ENCODE measurements at places on chromosomes 7 and 10. TPM values are rescaled to one million over a fixed set of nuclear protein-coding genes. Genes with fewer than 3 reads are reported as not detected.
A peak's percentile ranks its signal among the peaks of the same experiment; 100 is the strongest.

GRCh38 chr10:90318659-90319058, 539.2 kb downstream of the HTR7 start:
- H3K4me1 ChIP-seq, result no peaks in the 10 kb centered on the region
- no peaks in the 10 kb centered on the region for H3K36me3 ChIP-seq
- DNase-seq, result no peak

DNA sequence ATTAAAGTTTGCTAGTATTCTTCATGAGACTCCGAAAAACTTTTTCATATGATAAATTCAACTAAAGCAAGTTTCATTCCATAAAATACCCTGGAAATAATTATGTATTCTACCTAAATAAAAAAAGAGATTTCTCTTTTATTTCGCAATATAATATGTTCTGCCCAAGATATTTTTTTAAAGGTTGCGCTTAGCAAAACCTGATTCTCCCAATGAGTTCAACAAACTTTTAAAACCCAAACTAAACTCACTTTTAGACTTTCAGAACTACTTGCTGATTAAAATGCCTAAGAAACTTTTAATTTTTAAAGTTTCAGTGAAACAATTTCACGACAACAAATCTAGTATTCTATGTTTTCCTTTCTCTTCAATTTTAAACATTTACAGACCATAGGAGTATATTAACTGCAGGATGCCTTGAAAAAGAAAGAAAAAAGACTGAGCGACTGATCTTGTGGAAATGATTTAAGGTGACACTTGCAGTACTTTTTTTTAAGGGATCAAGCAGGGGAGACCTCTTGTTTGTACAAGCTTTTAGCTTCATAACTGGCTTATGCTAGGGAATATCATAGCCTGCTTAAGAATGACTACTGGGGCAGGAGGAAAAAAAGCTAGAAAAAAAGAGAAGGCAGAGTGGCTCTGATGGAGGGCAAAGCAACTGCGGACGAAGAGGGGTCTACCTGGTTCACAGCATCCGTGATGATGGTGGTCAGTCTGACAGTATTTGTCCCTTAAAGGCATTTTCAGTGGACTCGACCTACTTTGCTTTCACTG, 1.5 kb downstream of the ZNF800 start:
- peaks cover 7% of the 10 kb centered on the region for H3K4me1 ChIP-seq
- DNase-seq, result no peak
- peak overlapping the region; percentile 68 for H3K4me3 ChIP-seq
- H3K27me3 ChIP-seq, result no peaks in the 10 kb centered on the region
- H3K36me3 ChIP-seq, result no peaks in the 10 kb centered on the region

Gene CALCR
- total RNA-seq, result not detected

GRCh38 chr10:80647173-80647833, 109.6 kb downstream of the SH2D4B start:
- H3K27ac ChIP-seq, result peak overlapping the region; percentile 29
- H3K27me3 ChIP-seq, result no peaks in the 10 kb centered on the region
- no peak overlapping the region for H3K4me3 ChIP-seq
- no peaks in the 10 kb centered on the region for H3K4me1 ChIP-seq

DNA sequence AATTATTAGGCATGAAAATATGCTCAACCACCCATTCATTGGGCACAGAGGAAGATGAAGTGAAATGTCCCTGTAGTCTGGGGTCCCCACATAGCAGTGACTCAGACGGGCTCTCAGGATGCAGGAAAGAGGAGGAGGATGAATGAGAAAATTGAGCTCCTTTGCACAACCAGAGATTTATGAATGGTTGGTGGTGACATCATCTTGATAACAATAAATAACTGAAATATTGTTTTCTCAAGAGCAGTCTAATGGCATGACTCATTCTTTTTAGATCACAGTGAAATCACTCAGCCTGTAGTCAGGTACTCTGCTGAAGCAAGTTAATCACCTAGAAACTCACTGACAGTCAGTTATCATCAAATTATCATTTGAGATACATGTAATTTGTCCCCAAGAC, 254.1 kb downstream of the RELN start:
- H3K36me3 ChIP-seq, result no peaks in the 10 kb centered on the region
- H3K27me3 ChIP-seq, result no peaks in the 10 kb centered on the region
- no peak overlapping the region for H3K4me3 ChIP-seq
- no peaks in the 10 kb centered on the region for H3K4me1 ChIP-seq
- no peak for DNase-seq

DNA sequence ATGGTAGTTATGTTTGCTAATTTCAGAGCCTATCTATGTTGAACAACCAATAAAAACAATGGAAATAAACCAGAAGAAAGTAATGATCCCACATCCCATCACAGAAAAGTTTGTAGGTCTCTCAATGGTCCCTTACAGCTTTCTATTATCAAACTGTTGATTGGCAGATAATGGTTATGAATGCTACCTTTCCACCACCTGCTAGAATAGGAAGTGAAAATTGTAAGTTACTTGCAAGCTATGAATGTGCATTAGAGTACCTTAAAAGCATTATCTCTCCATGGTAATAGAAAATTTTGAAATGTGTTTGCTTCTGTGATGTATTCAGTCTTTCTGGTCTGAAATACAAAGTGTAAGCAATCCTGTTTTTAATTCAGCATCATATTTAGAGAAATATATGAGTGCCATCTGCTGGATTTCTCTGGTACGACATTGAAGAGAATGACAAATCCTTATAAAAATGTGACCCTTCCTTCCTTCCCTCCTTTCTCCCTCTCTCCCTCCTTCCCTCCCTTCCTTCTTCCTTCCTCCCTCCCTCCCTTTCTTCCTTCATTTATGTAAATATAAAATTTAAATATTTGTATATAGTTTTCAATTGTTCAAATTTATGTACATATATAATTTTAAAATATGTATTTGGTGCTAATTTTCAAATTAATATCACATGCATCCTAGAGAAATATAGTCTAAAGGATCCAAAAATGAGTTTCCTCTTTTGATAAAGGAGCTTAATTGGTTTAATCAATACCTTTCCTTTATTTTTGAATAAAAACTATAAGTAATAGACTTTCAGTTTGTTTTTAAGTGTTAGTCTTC, 41.4 kb upstream of the PNLIPRP3 start:
- no peak for DNase-seq
- no peaks in the 10 kb centered on the region for H3K36me3 ChIP-seq
- H3K4me3 ChIP-seq, result no peak overlapping the region
- H3K27me3 ChIP-seq, result no peaks in the 10 kb centered on the region
- no peak overlapping the region for H3K27ac ChIP-seq

DNA sequence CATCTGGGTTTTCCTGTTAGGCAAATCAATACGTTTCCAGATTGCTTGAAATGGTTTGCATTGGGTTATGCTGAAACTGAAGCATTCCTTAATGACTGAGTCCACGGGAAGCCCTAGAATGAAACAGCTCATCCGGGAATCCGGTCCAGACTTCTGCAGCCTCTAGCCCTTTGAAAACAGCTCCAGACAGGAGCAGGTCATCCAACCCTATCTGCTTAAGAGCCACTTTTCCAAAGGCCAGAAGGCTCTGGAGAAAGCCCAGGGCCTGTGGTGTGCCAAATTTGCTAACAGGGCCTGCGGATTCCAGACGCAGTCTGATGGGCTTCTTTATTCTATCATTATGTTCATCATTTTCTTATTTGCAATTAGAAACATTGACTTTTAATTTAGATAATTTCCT, 265.4 kb downstream of the SKIDA1 start:
- H3K4me3 ChIP-seq, result no peak overlapping the region
- H3K27me3 ChIP-seq, result no peaks in the 10 kb centered on the region
- H3K27ac ChIP-seq, result no peak overlapping the region
- DNase-seq, result no peak
- H3K36me3 ChIP-seq, result no peaks in the 10 kb centered on the region
- no peaks in the 10 kb centered on the region for H3K4me1 ChIP-seq

- no peaks in the 10 kb centered on the region for H3K27me3 ChIP-seq
- H3K36me3 ChIP-seq, result no peaks in the 10 kb centered on the region
- H3K27ac ChIP-seq, result no peak overlapping the region
- no peak for DNase-seq
- no peaks in the 10 kb centered on the region for H3K4me1 ChIP-seq
These were observed 19.6 kb upstream of the GSTK1 start for GRCh38 chr7:143243614-143244013.

DNA sequence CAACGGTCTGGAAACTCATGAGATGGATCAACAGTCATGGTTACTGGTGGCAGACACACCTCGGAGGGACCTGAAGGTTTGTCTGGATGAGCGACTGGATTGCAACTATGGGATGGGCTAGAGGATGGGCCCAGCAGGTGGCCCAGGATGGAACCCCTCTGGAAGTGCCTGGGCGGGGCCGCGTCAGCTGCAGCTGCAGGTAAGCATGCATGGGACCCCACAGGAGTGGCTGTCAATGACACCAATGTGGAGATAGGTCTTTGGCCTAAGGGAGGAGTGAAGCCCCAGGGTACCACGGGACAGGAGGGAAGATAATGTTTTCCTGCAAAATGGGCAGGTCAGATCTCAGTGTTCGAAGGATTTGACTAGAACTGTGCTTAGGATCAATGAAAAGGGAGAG, 103.4 kb downstream of the LANCL2 start:
- H3K4me3 ChIP-seq, result no peak overlapping the region
- no peaks in the 10 kb centered on the region for H3K27me3 ChIP-seq
- no peak overlapping the region for H3K27ac ChIP-seq
- no peaks in the 10 kb centered on the region for H3K36me3 ChIP-seq
- no peak for DNase-seq
- no peaks in the 10 kb centered on the region for H3K4me1 ChIP-seq

GRCh38 chr10:59898125-59898835, 8.1 kb downstream of the CCDC6 start:
- H3K36me3 ChIP-seq, result no peaks in the 10 kb centered on the region
- H3K27me3 ChIP-seq, result no peaks in the 10 kb centered on the region
- no peak for DNase-seq
- H3K4me1 ChIP-seq, result peaks cover 17% of the 10 kb centered on the region

Gene WIPF3
- 0.35 TPM for total RNA-seq

GRCh38 chr7:17030559-17030958, 148.8 kb upstream of the AGR3 start:
- no peak for DNase-seq
- no peaks in the 10 kb centered on the region for H3K36me3 ChIP-seq
- H3K4me1 ChIP-seq, result no peaks in the 10 kb centered on the region
- H3K27ac ChIP-seq, result no peak overlapping the region

Gene SFRP5
- total RNA-seq, result not detected

- H3K4me3 ChIP-seq, result no peak overlapping the region
- H3K36me3 ChIP-seq, result no peaks in the 10 kb centered on the region
- no peaks in the 10 kb centered on the region for H3K4me1 ChIP-seq
- no peak for DNase-seq
These were observed 129.1 kb downstream of the SEPTIN14 start for GRCh38 chr7:55733241-55734140.

DNA sequence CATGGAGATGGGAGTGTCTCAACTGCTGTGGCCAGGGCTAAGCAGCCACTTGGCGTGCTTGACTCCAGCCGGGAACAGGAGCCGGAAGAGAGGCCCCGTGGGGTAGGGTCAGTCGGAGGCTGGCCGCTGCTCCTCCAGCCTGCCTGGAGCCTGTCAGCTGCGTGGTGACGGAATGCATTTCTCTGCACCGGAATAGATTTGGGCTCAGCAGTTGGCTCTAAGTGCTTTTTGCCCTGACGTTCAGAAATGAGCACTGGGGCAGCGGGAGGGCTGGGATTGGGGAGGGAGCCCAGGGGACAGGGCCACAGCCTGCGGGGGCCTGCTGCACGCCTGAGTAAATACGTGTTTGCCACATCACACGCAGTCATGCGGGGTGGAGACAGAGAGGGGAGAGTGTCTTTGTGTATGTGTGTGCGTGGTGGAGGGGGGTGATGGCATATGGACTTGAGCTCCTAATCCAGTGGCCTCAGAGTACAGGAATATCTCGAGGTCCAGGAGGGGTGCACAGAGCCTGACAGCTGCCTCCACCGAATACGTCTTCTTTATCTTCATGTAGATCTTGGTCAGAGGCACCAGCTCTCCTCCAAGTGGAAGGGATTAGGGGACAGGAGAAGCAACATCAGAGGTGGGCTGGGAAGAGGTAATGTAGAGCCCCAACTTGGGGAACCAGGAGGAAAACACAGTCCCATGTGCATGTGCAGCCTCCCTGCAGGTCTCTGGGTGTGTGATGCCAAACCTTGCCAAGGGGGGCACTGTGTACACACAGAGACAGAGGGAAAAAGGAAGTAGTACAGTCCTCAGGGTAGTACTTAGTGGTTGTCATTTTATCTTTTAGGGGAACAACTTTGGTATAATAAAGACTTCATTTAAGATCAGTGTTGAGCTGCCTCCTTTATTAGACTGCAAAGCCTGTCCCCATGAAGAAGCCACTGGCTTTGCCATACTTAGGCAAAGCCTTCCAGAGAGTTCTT, 151.4 kb downstream of the CDH23 start:
- H3K27me3 ChIP-seq, result no peaks in the 10 kb centered on the region
- peak; percentile 68 for DNase-seq
- no peaks in the 10 kb centered on the region for H3K4me1 ChIP-seq
- H3K27ac ChIP-seq, result no peak overlapping the region
- H3K36me3 ChIP-seq, result no peaks in the 10 kb centered on the region

- no peak for DNase-seq
- no peaks in the 10 kb centered on the region for H3K4me1 ChIP-seq
- no peak overlapping the region for H3K4me3 ChIP-seq
These were observed 123.6 kb downstream of the RNF216 start for GRCh38 chr7:5657901-5658300.

Gene PNLIPRP1
- total RNA-seq, result not detected

Gene MRLN
- total RNA-seq, result not detected

DNA sequence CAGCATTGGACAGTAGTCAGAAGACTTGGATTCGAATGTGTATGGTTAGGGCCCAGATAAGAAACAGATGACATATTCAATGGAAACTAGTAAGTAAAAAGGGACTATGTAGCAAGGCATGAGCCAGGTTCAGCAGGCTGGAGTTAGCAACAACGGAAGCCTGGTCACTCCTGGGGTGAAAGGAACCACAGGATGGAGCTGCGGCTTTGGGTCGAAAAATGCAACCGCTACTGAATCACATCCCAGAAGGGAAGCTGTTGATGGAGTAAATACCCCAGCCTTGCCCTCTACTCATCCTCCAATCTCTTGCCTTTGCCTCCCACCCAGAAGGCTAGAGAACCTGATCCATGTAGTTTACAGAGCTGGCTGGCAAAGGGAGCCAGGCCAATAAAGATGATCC, 37.5 kb upstream of the EGR2 start:
- H3K4me1 ChIP-seq, result no peaks in the 10 kb centered on the region
- H3K4me3 ChIP-seq, result no peak overlapping the region
- no peaks in the 10 kb centered on the region for H3K27me3 ChIP-seq
- H3K36me3 ChIP-seq, result no peaks in the 10 kb centered on the region

GRCh38 chr7:33727315-33727714, 178.0 kb upstream of the BMPER start:
- no peak for DNase-seq
- no peak overlapping the region for H3K4me3 ChIP-seq
- H3K4me1 ChIP-seq, result no peaks in the 10 kb centered on the region
- no peak overlapping the region for H3K27ac ChIP-seq
- H3K27me3 ChIP-seq, result no peaks in the 10 kb centered on the region

DNA sequence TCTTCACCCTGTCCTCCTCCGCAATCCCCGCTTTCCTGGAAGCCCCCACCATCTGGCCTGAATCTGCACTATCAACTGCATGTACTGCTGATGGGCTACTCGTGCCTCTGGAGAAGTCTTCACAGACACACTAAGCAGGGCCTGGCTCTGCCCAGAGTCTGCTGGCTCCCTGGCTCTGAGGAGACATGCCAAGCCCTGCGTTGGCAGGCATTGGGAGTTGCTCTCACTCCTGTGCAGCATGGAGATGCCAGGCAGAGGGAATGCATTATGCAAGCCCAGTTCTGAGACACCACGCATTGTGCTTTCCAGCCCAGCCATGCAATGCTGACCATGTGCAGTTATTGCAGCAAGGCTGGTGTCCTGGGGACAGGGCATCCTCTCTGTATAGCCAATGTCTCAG, 314.6 kb downstream of the CXCL12 start:
- H3K4me3 ChIP-seq, result no peak overlapping the region
- no peaks in the 10 kb centered on the region for H3K36me3 ChIP-seq
- no peak for DNase-seq
- no peaks in the 10 kb centered on the region for H3K27me3 ChIP-seq
